ENCODE measurements at places on chromosomes 6 and 20.

GRCh38 chr6:92806254-92806653 lies 613.1 kb downstream of the EPHA7 start:
- no peak for DNase-seq

GRCh38 chr20:62606551-62607201 lies 35.6 kb upstream of the SLCO4A1 start:
- DNase-seq: no peak

DNA sequence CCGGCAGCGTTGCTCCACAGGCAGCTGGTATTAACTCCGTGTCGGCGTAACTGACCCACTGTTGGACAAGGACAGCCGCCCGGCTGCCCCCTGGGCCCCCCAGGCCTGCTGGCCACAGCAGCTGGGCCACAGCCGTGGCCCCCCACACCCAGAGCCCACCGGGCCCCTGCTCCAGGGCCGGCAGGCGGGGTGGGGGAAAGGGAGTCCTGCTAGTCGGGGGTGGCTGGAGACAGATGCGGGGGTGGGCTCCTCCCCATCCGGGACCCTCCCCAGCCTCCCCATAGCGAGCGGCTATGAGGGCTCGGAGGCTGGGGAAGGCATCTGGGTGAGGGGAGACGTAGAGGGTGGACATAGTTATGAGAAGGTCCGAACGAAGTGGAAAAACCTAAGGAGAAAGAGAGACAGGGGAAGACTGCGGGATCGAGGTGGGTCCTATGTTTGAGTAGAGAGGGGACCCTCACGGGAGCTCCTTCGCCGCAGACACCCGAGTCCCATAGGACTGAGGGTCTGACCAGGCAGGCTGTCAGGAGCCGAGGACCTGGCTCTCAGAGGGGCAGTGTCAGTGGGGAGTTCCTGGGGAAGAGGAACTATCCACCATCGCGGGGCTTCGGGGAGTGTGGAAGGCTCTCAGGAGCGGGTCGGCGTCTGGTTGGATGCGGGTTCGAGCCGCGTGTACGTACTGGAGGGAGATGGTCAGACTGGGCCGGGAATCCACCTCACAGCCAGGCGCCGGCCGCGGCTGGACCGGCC lies 511 bp downstream of the VARS1 start:
- DNase-seq: no peak

- no peak for DNase-seq
Measured at GRCh38 chr20:32004963-32005362, 5.3 kb upstream of the CCM2L start.

GRCh38 chr6:55643861-55644260 lies 64.9 kb upstream of the HMGCLL1 start:
- no peak for DNase-seq

DNA sequence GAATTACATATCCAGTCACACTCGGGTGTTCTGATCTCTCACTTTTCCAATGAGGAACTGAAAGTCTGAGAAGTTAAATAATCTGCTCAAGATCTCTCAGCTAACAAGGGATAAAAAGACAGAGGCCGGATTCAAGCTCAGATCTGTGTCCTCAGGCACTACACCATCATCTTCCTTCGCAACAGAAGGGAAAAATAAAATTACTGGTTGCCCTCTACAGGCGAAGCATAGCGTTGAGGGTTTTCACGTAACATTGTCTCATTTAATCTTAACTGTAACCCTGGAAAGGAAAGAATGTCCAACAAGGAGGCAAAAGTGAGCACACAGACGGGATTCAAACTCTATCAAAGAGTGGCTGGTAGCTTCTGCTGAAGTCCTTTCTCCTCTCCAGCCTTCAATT lies 67.8 kb upstream of the ANKEF1 start:
- no peak for DNase-seq

DNA sequence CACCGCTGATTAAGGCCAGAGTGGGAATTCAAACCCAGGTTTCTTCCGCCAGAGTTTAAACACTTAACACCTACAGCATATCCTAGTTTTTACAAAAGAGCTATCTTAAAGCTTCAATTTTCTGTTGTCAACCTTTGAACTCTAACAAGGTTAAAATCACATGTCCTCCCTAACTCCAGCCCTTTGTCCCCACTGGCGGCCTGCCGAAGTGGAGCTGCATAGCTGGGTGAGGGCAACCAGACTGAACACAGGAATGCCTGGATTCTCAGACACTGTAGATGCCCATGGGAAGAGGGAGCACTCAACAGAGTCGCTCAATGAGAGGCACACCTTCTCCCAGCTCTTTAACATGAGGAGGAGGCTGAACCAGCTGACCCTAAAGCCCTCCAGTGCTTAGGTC lies 59.1 kb downstream of the LRFN2 start:
- no peak for DNase-seq

DNA sequence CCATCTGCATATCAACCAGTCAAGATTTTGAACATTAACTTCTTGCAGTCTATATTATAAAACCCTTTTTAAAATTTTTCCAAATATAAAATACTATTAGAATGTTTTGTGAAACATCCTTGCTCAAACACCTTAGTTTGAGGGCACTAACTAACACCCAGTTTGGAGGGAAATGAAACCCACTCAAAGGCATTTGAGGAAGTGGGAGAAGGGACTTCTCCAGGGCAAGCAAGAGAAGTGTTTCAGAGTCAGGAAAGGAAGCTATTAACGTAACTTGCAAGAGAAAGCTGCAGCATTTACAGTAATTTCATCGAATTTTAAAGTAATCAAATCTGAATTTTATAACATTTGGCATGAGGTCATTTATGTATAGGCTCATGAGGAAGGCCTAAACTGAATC lies 21.3 kb downstream of the MTFR2 start:
- no peak for DNase-seq

DNA sequence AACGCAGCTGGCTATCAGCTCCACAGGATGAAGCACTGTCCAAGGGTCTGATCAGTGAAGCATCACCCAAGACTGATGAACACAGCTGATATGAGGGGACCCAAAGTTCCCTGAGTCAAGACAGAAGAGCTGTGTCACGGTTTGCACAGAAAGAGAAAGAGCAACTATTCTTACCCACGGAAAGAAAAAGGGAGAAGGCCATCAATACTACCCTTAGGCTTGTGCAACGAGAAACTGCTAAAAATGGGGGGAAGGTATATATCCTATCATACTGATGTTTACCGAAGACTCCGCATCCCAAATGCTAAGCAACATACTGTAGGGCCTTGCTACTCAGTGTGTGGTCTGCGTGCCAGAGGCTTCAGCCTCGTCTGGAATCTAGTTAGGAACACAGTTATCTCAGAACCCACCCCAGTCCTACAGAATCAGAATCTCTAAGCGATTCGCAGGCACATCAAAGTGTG lies 665 bp downstream of the FASTKD5 start:
- DNase-seq: no peak

DNA sequence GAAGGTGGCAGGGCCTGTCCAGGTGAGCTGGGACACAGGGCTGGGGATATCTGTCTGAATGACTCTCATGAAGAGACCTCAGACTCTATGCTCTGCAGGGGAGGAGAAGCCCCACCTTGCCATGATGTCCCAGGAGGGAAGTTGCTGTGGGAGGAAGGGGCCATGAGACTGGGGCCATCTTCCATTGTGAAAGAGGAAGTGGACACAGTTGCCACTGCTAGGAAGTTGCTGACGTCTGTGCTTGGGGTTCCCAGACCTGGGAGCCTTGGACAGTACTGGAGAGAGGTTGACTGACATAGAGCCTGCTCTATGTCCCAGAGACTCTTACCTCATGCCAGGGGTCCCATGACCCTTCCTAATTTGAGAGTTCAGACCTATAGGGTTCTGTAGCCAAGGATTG lies 24.5 kb downstream of the SIRPB1 start:
- no peak for DNase-seq

- no peak for DNase-seq
Measured at GRCh38 chr6:115753446-115753845, 307.2 kb downstream of the FRK start.

- DNase-seq: no peak
Measured at GRCh38 chr6:42512579-42512978, 51.2 kb upstream of the UBR2 start.

GRCh38 chr6:7650878-7651277 lies 60.9 kb downstream of the SNRNP48 start:
- DNase-seq: no peak

DNA sequence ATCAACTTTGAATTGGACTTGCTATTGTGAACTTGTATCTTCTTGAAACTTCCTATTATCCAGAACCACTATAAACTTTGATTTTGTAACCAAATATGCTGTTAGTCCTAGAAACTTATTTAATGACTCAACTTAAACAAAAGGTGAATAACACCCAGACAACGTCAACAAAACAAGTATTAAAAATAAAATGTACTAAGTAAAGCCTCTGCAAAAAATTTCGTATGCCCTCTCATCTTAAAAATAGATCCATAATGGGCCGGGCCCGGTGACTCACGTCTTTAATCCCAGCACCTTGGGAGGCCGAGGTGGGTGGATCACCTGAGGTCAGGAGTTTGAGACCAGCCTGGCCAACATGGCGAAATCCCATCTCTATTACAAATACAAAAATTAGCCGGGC lies 401.7 kb downstream of the ESR1 start:
- no peak for DNase-seq

DNA sequence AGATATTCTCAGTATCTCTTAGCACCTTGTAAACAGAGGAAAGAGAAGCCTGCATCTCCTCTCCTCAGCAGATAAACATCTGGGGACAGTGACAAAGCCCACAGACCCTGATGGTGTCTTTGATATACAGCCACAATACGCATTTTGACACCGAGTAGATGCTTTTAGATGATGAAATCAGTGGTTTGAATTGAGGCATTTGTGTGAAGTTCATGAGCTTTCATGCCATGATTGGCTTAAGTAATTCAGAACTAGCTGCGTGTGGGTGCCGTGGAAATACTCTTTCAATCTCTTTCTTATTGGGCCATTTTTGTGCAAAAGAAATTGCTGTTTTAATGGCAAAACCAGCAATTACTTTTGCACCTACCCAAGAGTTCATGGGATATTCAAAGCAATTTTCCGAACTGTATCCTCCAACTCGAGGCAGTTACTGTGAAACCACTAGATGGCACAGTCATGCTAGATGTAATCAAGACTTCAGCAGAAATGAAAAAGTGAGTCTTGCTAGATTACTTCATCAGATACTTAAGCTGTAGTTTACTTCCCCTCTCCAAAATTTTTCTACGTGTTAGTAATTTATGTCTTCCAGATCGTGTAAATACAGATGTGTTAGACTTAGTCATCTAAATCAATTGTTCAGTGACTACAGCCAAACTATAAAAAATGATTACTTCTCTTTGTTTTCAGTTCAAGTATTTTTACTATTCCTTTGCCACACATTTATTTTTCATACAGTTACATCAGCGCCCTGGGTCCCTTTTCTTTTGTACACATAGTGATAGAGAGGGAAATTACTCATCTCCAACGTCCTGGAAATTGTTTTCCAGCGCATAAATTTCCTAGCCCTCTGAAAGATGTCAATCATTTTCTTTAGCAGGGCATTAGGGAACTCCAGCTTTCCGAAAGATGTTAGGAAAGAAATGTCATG lies 49.4 kb downstream of the IYD start:
- DNase-seq: no peak

DNA sequence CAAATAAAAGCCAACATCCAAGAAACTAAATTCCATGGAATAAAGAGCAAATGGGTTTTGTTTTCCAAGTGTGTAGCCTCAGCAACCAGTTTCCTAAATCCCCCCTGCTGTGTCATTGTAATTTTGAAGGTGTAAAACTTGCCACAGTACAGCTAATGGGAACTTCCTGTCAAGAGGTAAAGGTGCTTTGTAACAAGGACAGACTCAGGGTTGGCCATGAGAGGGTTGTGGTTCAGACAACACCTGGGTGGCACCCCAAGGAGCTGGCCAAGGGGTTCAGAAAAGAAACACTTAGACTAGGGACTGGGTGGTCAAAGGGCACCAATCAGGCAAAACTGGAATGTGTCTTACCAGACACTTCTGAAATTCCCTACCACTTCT lies 52.4 kb upstream of the LYRM2 start:
- peak; percentile 72 for DNase-seq

DNA sequence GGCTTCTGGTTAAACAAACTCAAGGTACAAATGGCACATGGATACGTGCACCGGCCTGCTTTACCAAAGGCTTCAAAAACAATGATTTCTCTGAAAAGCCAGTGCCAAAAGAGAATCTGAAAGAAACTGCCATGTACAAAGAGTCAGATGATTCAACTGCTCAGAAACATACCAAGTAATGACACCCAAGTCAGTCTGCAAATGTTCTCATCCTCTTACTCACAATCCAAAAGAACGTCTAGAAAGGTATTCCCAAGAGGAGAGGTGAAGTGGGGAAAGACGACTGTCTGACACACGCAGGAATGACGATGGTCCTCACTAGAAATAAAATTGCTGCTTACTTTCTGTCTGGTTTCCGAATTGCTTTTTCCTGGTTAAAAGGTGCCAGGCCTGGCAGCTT lies 52.9 kb downstream of the NFATC2 start:
- DNase-seq: no peak

- no peak for DNase-seq
Measured at GRCh38 chr6:131741688-131742393, 31.0 kb upstream of the CTAGE9 start.

DNA sequence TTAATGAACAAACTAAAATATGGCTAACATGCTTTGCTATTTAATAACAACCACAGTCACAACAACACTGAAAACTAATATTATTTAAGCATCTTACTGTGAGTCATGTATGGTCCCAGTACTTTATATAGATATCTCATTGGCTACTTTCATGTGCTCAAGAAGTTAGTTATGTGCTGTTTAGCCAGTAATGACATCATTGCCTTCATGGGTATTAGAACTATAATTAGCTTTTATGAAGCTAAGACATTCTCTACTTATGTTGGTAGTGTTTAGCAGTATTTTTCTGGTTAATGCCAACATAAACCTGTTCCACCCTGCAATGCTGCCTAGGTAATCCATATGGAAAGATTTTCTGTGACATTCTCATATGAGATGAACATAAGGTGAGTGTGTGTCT lies 56.1 kb downstream of the ADGRG6 start:
- no peak for DNase-seq

DNA sequence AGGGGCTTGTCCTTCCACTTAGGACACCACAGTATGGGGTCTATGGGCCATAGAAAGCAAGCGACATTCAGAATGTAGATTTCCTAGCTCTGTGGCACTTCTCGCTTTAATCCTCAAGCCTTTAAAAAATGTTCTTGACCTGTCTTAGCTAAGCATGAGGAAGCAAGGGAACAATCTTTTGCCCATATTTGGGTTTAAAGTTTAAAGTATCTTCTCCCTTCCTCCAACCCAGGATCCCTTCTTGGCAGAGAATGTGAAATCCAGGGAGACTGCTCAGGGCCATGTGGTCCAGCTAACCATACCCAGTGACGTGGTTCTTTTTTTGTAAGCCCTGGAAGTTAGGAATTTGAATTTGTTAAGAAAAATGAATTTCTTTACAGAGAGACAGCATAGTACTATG lies 289.9 kb downstream of the BTBD9 start:
- DNase-seq: no peak

GRCh38 chr6:147397306-147397705 lies 111.2 kb upstream of the SAMD5 start:
- no peak for DNase-seq

DNA sequence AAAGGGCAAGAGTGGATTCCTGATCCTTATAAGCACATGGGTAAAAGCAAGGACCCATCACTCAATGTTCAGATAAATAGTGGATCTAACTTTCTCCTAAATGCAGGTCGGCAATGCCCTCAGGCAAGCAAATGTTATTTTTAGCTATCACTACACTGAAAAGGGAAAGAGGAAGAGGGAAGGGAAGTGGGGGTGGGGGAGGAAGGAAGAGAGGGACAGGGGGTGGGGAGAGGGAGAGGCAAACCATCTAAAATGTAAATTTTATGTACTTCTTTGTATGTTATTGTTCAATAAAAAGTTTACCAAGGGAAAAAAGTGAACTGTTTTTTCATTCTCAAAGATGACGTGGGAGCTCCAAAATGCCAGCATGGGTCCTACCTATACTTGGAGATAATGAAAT lies 44.2 kb downstream of the CHD6 start:
- no peak for DNase-seq
